ENCODE measurements at places on chromosomes 3 and 15. TPM values are rescaled to one million over a fixed set of nuclear protein-coding genes. Genes with fewer than 3 reads are reported as not detected.

Gene CISH
- total RNA-seq, result 0.48 TPM

Gene TAGLN3
- total RNA-seq, result not detected

Gene XIRP1
- total RNA-seq, result 0.07 TPM

Gene HRG
- not detected for total RNA-seq

Gene IQCF5
- total RNA-seq, result not detected

Gene ZNF385D
- total RNA-seq, result not detected

Gene SHQ1
- 17.0 TPM for total RNA-seq

Gene ELL3
- 1.6 TPM for total RNA-seq

Gene CAMKV
- 0.85 TPM for total RNA-seq

Gene SLC6A11
- total RNA-seq, result 0.07 TPM

Gene CEP70
- 6.4 TPM for total RNA-seq

Gene GABRB3
- total RNA-seq, result 78.3 TPM

Gene ARHGAP11A
- 66.2 TPM for total RNA-seq

Gene SAMMSON
- not detected for total RNA-seq

Gene OSTN
- total RNA-seq, result not detected

Gene FBXL22
- total RNA-seq, result 0.30 TPM

Gene CLDN16
- total RNA-seq, result 0.06 TPM

Gene TICRR
- total RNA-seq, result 15.9 TPM

Gene CCDC71
- 15.3 TPM for total RNA-seq

Gene RASGRP1
- total RNA-seq, result 0.37 TPM

Gene AADAC
- 20.8 TPM for total RNA-seq

Gene AHSG
- total RNA-seq, result not detected

Gene RARB
- total RNA-seq, result 6.6 TPM

Gene OR4F6
- total RNA-seq, result not detected

Gene CFAP92
- 0.05 TPM for total RNA-seq

Gene SCN11A
- not detected for total RNA-seq

Gene SLC35G2
- 21.9 TPM for total RNA-seq

Gene PRR20G
- total RNA-seq, result not detected

Gene MYZAP
- total RNA-seq, result 0.51 TPM

Gene HYAL1
- total RNA-seq, result 0.31 TPM

Gene NEK11
- total RNA-seq, result 4.2 TPM

Gene SSUH2
- total RNA-seq, result 1.0 TPM

Gene COL8A1
- not detected for total RNA-seq

Gene HTR3E
- total RNA-seq, result not detected

Gene CLDN1
- 28.6 TPM for total RNA-seq

Gene CACNA1D
- 0.98 TPM for total RNA-seq

Gene GBE1
- 28.4 TPM for total RNA-seq

Gene CFAP20DC
- total RNA-seq, result 1.7 TPM

Gene CLK3
- 46.3 TPM for total RNA-seq

Gene GOLGA8M
- total RNA-seq, result not detected

Gene KCNAB1
- total RNA-seq, result not detected

Gene NCK1
- 27.7 TPM for total RNA-seq

Gene RTP1
- total RNA-seq, result not detected
